ENCODE measurements at places on chromosomes 2 and 18.

- DNase-seq, result no peak
Observed at GRCh38 chr18:33755931-33756560, 178.0 kb downstream of the ASXL3 start.

GRCh38 chr2:150538651-150539201 is 51.3 kb upstream of the RND3 start:
- DNase-seq, result no peak

DNA sequence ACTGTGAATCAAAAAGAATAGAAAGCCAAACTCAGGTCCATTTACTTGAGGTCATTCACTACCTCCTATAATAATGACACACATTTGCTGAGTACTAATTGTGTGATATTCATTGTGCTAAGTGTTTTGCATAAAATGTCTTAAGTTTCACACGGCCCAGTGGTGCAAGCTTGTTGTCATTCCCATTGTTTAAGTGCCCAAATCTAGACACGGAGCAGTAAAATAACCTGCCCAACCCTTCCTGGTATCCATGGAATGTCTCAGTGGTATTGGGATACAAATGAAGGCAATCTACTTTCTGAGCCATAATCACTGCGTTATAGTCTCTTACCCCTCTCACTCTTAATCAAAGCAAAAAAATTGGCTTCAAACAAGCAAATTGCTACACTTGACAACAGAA is 233.3 kb downstream of the NCKAP5 start:
- DNase-seq, result no peak

GRCh38 chr2:178072383-178073301 is at the start of gene PDE11A:
Gene PDE11A (minus strand): TSS chr2:178072777. CDS start chr2:178072437, 340 bp downstream.
- DNase-seq, result no peak

DNA sequence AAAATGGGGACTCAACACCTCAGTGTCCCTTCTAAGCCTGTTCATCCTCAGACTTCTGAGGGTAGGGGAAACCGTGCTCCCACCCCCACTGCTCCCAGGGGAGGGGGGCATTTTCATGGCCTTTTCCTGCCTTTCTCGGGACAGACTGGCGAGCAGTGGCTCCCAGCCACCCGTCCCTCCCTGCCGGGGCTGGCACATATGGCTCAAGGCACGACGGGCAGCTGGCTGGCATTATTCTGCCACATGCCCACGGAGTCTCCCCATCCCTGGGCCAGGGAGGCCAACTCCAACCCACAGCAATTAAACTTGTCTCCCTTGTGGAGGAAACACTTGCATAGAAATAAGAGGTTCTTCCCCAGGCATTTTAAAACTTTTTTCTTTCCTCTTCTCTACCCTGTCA is 148.5 kb upstream of the CBLN2 start:
- DNase-seq, result no peak

DNA sequence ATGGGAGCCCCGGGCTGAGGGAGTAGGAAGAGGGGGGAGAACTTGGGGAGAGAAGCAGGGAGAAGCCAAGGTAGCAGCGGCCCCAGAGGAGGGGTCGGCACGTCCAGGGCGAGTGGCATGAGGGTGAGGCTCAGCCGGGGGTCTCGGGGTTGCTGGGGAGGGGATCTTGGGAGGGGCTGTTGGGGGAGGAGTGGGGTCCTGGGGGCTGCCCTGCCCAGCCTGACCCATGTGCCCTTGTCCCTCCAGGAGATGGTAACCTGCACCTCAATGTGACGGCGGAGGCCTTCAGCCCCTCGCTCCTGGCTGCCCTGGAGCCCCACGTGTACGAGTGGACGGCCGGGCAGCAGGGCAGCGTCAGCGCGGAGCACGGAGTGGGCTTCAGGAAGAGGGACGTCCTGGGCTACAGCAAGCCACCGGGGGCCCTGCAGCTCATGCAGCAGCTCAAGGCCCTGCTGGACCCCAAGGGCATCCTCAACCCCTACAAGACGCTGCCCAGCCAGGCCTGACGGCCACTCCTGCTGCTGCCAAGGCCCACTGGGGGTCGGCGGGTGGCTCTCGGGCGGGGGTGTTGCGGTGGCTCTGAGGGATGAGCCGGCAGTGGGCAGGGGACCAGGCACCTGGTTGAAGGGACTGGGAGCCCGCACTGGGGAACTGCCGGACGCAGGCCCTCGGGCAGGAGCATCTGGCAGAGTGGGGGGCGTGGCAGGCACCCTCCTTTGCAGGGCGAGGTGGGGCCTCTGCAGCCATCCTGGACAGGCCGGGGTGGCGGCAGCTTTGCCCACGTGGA is 9.0 kb upstream of the GAL3ST2 start:
- DNase-seq, result no peak
